CD4-positive, alpha-beta T cell treated with Interleukin-4 for 1 hour (primary cell): ENCODE measurements at places on chromosomes 1 and 21.

DNA sequence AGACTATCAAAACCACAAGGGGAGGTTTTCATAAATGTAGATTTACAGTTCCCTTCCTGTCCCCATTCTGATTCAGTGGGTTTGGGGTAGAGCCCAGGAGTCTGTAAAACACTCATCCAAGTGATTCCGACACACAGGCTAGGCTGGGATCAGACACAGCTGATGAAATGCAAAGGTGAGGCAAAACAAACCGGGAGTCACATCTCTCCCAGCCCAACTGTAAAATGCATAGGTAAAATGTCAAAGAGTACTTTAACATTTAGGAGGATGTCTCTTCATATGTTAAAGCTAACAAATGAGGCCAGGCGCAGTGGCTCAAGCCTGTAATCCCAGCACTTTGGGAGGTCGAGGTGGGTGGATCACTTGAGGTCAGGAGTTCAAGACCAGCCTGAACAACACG lies 45.0 kb downstream of the ZNF281 start:
- DNase-seq = no peak

- DNase-seq = no peak
Measured at GRCh38 chr1:170601866-170602265, 62.1 kb upstream of the PRRX1 start.

DNA sequence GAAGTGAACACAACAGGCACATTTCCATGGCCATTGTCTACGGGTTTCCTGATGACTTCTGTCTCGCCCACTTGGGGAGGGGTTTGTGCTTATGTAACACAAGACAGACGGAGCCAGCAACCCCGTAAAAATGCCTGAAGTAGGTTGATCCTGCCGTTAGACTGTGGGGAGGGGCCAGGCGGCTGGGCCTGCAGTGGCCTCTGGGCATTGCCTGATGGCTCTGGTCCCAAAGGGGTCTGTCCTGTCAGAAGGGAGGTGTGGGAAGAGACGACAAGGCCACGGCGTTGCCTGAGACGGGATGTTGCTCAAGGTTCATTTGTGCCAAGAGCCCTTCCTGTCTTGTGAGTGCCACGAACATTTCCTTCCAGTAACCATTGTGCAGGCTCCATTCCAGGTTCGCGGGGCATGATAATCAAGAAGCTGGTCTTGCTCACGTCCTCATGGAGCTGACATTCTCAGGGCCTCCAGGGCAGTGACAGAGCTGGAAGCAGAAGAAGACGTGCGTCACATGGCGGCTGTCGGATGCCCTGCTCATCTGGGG lies 44.7 kb downstream of the ABCG1 start:
- DNase-seq = no peak

DNA sequence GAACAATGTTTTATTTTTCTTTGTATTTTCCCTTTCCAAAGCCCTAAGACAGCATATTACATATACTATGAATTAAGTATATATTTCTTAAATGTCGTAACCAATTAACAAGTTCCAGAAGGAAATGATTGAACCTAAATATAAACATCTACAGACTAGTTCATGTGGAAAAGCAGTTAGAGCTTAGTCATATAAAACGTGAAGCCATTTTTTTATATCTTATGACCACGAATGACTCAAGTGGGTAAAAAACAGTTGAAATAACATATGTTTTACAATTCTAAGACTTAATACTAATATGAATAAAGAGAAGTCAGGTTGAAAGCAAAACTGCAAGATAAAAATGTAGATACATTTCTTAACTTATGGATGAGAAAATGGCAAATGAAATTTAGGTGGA lies 307.3 kb downstream of the BRINP3 start:
- no peak for DNase-seq
